ENCODE measurements at places on chromosomes 4 and X.

DNA sequence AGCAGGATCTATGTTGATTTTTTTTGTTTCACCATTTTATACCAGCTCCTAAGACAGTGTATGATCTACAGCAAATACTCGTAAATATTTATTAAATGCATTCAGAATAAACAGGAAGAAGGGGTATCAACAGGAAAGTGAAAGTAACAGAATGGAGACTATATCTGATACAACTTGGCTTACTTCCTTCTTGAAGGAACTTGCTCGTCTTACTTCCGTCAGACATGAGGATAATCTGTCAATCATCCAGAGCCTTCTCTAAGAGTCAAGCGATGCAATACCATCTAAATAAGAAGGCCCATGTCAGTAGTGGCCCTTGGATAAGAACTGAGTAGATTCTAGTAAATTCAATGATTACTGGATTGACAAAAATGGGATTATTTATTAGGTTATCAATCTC is 84.2 kb downstream of the CAMK2D start:
- DNase-seq = no peak

DNA sequence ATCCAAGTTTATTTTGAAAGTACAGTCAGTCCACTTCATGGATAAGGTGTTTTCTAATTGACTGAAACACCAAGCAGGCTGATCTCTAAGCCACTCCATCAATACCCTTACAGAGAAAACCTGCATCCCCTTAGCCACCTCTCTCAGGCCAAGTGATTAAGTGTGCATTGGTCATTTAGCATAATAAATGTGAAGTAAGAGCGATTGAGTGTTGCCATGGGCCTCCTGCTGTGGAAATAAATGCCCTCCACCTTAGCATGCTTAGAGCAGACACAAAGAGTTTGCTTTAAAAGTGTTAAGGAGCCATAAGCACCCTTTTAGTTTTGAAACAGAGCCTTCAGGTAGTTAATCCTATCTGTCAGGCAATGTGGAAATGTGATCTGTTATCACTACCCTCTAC is 386.5 kb downstream of the GPAT3 start:
- DNase-seq = no peak

- no peak for DNase-seq
Measured at GRCh38 chrX:23331701-23332100, 2.9 kb upstream of the PTCHD1 start.

DNA sequence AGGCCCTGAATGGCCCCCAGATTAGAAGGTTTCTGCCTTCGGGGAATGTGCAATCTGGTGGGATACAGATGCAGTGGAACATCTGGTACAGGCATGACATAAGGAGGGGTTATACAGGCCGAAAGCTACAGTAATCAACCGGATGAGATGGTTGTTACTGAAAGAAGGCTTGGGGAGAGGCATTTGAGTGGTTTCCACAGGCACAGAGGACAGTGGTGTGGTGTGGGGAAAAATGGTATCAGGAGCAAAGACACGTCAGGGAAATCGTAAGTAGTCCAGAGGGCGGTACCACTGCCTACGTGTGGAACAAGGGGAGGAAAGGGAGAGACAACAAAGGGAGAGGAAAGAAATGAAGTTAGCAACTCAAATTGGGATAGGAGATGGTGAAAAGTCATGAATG is 3.0 kb downstream of the PDLIM3 start:
- DNase-seq = no peak

GRCh38 chrX:148500423-148501385 is at the start of gene AFF2:
Gene AFF2, plus strand, starts transcription at chrX:148500617. Its CDS starts 481 bp downstream, at chrX:148501098.
- DNase-seq = peak; percentile 58

- DNase-seq = no peak
Measured at GRCh38 chr4:71980976-71981375, 50.8 kb upstream of the NPFFR2 start.

DNA sequence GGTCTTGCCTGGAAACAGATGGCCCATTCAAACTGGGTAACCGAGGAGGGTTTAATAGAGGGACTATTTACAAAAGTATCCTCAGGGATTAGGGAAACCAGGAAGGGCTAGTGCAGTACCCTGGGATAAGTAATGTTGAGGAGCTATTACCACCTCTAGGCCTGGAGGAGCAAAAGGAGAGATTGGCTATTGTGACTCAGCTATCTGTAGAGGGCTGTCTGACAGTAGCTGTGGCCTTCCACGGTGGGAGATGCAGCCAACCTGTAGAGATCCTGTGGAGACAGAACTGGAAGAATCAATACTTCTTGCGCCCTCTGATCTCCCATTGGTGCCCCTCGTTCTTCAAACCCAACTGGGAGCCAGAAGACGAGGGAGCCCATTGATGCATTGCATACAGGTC is 34.1 kb upstream of the RPS6KA3 start:
- DNase-seq = no peak

- peak; percentile 74 for DNase-seq
Measured at GRCh38 chr4:2792711-2793585, at the start of gene SH3BP2. Gene SH3BP2, plus strand, starts transcription at chr4:2793085. Its CDS starts 27,533 bp downstream, at chr4:2820618.

DNA sequence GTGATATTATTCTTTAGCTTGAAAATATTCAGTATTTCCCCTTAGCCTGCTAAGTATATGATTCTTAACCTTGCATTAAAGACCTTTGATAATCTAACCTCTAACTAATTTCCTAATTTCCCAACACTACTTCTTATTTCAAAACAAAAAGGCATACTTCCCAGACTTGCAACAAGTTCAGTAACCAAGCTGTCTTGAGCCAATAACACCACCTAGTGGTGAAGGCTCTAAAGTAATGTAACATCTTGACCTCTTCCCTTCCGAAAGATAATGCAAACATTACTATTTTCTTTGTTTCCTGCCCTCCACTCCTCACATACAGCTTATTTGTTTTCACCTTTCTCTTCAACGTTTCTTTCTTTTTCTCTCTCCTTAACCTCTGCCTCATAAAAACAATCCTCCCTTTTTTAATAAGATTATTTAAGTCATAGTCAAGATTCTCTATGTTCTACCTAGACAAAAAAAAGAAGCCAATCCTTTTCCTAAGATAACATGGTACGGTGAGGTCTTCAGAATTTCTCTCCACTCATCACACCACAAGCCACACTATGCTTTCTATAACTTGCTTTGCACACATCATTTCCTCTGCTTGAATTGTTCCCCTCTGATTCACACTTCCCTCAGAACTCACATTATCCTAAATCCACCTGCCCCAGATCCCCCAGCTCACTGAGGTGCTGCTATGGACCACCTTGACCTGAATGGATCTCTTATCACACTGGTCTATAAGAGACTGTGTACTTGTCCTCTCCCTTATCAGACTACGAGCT is 3.5 kb downstream of the FAT1 start:
- DNase-seq = peak; percentile 46

- DNase-seq = no peak
Measured at GRCh38 chrX:57899064-57899463, 11.2 kb downstream of the ZXDA start.

DNA sequence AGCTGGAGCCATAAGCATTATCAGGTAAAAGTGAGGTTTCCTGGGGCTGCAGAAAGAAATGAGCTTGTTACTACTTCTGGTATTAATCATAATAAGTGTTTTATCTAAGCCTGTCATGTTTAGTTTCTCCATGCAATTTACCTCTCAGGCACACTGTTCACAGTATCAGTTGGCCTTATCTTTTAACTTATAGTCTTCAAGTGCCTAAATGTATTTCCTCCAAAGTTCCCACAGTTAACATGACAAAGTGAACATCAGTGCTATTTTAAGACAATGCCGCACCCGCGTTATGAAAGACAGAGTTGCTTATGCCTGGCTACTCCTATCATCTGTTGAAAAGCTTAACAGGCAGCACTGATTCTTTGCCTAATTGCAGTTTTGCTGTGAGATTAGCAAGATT is 408.7 kb upstream of the FAM241A start:
- DNase-seq = no peak

DNA sequence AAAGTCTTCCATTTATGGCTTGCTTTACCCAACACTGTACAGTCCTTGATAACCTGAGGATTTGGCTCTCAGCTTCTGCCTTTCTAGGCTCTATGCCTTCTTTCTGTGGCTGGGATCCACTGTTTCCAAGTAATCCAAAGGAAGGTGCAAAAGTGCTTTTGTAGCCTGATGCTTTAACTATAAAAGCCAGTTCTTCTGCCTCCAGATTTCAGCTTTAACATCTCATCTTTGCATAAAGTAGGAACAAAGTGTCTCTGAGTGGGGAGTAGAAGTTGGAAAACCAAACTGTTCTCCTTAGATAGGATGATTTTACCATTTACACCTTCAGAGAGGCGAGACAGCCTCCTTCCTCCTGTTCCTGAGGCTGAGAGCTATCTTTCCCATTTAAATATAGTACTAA is 11.1 kb upstream of the SEC24D start:
- DNase-seq = no peak

DNA sequence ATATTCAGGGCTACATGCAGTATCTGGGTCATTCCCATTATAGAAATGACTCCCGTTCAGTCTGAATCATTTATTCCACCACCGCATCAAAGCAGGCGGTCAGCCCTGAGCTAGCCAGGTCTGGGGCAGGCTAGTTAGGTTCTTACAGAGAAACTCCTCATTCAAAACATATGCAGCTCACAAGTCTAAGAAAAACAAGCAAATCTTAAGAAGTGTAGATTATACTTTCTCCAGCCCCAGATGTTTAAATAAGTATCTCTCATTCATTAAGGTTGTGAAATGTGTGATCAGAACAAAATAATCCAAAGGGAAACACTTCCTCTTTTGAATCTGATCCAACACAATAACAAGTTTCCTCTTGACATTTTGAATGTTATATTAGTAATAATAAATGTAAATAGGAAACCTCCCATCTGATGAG is 441.9 kb downstream of the INPP4B start:
- peak; percentile 51 for DNase-seq

- DNase-seq = no peak
Measured at GRCh38 chr4:114773339-114773738, 174.7 kb downstream of the UGT8 start.

DNA sequence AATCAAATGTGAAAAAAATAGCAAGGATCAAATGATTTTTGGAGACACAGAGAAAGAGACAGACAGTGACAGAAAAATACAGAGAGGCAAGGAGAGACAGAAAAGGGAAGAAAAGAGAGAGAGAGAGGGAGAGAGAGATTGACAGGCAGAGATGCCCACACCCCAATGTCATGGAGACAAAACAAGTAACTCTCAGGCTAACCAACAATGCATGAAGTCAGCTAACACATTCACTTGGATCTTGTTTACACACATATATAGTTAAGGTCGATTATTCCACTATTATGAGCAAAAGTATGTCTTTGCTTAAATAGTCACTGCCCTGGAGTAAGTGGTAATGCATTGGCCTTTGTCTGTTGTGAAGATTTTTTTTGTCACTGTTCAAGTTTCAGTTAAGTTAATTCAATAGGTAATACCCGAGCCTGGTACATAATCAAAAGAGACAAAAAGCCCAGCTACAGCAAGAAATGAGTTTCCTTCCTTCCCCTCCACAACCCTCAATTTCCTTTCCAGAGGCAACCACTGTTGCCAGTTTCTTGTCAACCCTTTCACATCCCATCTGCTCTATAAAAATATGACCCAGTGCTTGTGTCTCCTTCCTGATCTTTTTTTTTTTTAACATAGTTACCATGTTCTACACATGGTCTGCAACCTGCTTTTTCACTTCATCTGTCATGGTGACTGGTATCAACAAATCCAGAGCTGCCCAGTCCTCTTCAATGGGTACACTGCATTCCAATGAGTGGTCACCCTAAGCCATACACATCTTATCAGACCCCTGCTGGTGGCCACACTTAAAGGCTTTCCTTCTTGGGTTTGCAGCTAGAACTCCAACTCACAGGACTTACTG is 52.1 kb downstream of the PROM1 start:
- DNase-seq = no peak

- DNase-seq = no peak
Measured at GRCh38 chr4:175773566-175773965, 38.5 kb downstream of the GPM6A start.

- DNase-seq = peak; percentile 42
Measured at GRCh38 chr4:149370785-149371420, 444.7 kb downstream of the IQCM start.

DNA sequence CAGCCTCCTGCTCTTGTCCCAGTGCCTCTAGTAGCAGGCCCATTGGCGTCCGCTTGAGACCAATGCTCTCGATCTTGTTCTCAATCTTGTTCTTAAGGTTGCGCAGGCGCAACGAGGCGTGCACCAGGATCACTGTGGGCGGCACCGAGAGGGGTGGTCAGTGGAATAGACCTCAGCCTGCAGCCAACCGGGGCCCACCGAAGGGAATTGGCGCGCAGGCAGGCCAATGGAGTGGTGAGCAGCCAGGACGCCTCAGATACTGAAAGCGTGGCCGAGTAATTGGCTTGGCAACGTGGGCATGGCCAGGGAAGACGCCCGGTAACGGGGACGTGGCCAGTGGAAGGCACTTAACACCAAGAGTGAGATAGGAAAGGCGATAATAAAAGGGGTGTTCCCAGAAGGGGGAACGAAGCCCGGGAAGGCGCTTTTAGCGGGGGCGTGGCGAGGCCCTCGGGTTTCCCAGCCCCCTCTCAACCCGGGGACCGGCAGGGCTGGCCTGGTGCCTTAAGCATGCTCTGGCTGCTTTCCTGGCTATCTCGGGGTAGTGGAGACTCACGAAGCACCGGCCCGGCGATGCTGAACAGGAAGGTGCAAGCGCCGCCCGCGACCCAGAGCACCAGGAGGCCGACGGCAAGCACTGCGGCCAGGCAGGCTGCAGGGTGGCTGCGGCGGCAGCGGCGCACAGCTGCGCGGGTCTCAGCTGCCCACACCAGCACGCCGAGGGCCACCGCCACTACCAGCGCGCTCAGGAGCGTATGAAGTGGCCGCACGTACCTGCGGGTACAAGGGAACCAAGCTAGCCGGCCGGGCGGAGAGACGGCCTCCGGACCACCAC is 1.7 kb downstream of the PRAF2 start:
- DNase-seq = peak; percentile 62

DNA sequence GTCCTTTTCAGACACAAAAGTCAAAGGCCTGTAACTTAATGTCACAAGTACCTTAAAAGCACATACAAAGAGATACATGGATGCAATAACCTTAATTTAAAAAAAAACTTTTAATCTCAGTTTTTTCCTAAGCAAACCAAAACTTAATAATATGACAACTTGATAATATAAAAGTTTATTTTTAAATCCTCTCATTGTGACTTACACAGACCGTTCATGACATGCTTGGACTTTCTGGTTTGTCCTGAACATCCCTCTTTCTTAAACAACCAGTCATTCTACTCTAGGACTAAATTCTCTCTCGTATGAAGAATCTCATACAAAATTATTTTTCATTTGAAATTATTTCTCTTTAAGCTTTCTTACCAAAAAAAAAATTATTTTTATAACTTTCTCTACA is 43.1 kb upstream of the CYP2U1 start:
- DNase-seq = no peak

DNA sequence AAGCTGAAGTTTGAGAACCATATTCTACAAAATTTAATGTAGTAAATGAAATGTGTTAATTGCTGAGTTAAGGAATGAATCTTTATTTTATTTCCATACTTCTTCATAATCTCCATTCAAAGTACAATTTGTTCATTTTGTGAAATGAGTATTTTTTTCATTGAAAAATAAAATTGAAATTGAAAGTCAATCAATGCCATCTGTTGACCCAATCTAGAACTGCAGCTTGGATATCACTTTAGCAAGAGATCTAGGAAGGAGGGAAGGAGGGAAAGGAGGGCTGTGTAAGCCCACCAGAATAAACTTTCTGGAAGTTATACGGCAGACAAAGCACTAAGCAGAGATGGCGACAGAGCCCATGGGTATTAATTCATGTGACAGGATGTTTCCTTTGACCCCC is 128.4 kb downstream of the ZMAT1 start:
- DNase-seq = peak; percentile 7
